ENCODE measurements at places on chromosomes 13 and 19. TPM values are rescaled to one million over a fixed set of nuclear protein-coding genes. Genes with fewer than 3 reads are reported as not detected.

- no peak for DNase-seq
Measured at GRCh38 chr13:61350341-61350740, 65.3 kb downstream of the PCDH20 start.

- DNase-seq, result no peak
Measured at GRCh38 chr13:75360170-75360569, 121.8 kb downstream of the TBC1D4 start.

DNA sequence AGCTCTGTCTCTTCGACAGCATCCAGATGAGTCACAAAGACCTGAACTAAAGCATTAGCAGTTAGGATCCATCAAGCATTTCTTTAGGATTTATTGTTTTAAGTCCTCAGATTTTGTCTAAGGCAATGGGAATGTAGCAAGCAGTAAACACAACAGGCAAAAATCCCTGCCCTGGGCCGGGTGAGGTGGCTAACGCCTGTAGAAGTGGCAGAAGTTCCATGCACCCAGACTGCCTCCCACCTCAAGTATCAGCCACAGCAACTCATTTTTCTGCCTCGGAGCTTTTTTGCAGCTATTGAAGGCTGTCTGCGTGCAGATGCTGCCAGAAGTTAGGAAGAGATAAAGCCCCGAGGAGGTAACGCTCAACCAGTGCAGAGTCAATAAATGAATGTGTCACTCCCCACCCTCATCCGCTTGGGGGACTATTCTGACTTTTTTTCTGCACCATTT, 47.1 kb upstream of the MRI1 start:
- no peak for DNase-seq

GRCh38 chr19:58450856-58451357, 515 bp upstream of the ZNF324B start:
- no peak for DNase-seq

- no peak for DNase-seq
Measured at GRCh38 chr13:42876887-42877545, 95.6 kb downstream of the FAM216B start.

GRCh38 chr19:40791349-40791748, 7.6 kb upstream of the EGLN2 start:
- no peak for DNase-seq

The GFY gene
- total RNA-seq, result not detected

The ZNF468 gene
- total RNA-seq, result 39.5 TPM

DNA sequence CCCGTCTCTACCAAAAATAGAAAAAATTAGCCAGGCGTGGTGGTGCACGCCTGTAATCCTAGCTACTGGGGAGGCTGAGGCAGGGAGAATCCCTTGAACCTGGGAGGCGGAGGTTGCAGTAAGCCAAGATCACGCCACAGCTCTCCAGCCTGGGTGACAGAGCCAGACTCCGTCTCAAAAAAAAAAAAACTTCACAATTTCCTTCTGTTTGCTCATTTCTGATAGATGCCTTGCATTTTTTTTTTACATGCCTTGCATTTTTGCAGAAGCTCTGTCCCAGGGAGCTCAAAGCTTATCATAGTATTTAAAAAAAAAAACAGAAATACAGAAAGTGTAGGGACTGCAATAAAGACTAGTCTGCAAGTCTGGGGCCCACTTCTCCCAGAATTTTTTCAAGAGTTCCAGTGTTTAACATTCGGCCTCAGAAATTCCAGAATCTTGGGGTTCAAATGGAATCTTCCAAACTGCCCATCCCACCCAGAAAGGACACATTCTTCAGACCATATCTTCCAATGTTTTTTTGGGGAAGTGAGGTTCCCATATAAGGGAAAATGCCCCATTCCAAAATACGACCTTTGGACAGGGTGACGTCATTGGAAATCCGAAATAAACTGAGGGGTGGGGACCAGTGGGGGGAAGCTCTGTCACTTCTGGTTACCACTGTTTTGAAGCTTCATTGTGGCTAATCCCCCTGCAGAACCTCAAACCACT, 17.2 kb upstream of the RAB8A start:
- no peak for DNase-seq

DNA sequence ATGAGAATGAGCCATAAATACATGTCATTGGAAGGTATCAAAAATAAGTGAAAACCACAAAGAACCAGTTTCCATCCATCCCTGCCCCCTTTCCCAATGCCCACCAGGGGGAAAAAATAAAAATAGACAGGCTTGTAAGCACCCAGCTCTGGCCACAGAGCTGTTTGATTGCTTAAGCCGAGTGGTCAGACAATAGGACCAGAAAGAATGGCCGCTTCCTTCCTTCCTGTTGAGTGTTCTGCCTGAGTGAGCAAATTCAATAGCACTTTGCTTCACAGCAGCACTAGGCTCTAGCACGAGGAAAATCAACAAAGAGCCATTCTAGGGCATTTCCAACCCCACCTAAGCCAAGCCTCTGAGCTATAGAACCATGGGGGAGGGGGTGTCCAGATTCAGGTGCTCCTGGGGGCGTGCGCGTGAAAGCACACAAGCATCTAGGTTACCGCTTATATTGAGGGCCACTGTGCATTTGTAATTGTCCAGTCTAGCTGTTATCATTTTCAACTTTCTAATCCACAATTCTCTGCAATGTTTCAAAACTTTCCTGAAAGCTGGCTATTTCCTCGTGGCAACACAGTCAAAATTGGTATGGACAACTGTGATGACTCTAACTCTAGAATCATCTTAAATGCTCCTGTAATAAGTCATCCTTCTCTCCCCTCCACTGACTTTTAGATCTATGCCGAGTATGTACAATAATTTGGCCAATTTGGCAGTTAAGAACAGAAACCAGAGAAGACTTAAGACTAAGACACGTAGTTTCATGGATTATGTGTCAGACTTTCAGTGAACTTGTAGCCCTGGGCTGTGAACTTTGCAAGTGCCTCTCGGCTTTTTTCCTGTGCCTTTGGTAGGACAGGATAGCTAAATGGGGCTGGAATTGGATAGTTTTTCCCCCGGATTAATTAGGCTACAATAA, 64.3 kb downstream of the SPRY2 start:
- DNase-seq, result no peak

The CLEC4M gene
- not detected for total RNA-seq

- DNase-seq, result no peak
Measured at GRCh38 chr19:34661357-34661756, 15.6 kb downstream of the SCGB2B2 start.

DNA sequence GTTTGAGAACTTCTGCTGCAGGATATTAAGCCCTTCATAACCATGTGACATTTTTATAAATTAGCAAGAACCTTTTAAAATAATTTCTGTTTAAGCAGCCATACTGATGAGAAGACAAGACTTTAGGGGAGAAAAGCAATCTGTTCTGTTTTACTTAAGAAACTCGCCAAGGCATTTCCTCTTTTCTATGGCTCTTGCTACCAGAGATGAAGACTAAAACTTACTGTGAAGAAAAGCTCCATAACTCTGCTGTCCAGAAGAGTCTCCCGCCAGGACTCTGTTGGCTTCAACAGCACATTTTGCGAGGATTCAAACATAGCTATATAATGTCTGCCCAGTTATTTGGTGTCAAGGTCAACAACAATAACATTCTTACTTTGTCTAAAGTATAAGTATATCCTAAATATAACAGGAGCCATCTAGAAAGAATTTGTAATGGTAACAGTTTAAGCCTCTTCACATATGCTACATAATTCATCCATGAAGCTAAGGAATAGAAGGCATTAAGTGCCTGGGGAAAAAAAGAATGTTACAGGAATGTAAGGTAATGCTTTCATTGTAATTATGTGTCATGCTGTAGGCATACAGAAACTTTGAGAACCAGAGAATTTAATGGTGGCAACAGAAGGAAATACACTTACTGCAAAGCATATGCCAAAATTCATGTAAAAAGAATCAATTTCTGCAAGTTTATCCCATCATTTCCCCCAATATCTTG, 53.2 kb upstream of the EEF1AKMT1 start:
- DNase-seq, result no peak

GRCh38 chr19:2266183-2266993, 10.2 kb upstream of the JSRP1 start:
- no peak for DNase-seq

GRCh38 chr13:112141643-112142400, 74.9 kb downstream of the SOX1 start:
- no peak for DNase-seq

The PINLYP gene
- total RNA-seq, result 11.4 TPM

The TBXA2R gene
- 1.4 TPM for total RNA-seq

DNA sequence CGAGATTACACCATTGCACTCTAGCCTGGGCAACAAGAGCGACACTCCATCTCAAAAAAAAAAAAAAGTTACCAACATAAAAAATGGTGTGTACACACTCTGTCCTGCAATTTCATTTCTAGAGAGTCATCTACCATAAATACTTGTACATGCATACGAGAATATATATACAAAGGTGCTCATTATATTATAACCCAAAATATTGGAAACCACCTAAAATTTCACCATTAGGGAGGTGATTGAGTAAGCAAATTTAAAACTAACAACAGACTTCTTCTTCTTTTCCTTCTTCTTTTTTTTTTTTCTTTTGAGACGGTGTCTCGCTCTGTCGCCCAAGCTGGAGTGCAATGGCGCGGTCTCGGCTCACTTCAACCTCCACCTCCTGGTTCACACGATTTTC, 7.4 kb upstream of the C5AR1 start:
- no peak for DNase-seq

All from urinary bladder (tissue), 4 donors.